ENCODE measurements at places on chromosomes 12 and 14.

DNA sequence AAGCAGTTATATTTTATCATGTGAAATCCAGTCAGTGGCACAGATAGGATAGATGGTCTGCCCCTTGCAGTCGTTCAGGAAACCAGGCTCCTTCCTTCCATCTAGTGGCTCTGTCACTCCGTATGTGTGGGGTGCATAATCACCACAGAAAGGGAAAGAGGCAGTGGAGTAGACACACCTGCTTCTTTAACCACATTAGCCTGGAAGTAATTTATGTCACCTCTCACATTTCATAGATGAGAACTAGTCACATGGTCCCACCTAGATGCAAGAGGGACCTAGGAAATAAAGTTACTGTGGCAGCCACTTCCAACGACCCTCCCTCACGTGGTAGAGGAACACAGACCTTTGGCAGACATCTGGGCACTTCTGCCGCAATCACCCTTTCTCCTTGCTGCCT, 14.2 kb upstream of the RNU6-8 start:
- no peak for DNase-seq

DNA sequence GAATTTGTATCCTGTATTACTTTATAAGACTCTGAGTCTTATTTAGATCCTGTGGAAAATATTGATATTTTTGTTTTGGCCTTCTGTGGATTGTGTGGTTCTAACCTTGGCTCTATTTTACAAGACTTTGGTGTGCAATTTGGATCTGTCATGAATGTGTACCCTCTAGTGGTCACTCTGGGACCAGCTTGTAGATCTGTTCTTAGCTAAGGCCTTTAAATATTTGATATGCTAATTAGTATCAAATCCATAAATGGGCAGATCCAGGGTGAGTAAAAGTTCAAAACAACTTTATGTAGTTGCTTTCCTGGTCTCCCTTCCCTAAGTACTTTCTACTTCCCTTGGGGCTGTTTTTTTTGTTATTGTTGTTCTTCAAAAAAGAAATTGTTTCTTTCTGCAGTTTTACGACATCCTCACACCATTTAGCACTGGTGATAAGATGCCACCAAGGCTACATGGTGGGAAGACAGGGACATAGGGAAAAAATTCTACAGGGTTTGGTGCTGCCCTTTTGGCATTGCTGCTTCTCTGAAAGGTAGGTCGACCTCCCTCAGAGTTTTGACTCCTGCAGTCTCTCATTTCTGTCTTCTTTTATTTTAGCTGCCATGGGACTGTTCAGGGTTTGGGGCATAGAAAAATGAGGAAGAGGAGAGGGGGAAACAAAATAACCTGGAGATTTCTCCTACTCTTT, 238.5 kb downstream of the GPHN start:
- DNase-seq: no peak

DNA sequence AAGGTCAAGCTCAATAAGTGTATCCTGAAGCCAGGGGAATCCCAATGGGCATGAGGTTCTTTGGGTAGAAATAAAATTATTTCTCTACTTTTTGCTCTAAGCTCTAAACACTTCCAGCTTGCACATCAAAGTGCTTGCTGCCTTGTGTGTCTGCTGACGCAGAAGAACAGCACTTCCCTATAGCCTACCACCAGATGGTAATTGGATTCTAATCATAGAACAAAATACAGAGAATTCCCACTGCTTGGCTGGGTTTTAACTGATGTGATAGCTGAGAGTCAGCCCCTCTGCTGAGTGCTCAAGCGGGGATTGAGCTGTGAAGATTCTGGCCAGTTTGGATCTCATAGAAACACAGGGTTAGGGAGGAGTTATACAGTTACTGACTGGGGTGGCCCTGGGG, 132.4 kb upstream of the GZMB start:
- DNase-seq: no peak

- DNase-seq: no peak
Measured at GRCh38 chr12:122021193-122021821, 377 bp upstream of the BCL7A start.

- DNase-seq: no peak
Measured at GRCh38 chr12:3262470-3262869, 185.3 kb downstream of the TSPAN9 start.

DNA sequence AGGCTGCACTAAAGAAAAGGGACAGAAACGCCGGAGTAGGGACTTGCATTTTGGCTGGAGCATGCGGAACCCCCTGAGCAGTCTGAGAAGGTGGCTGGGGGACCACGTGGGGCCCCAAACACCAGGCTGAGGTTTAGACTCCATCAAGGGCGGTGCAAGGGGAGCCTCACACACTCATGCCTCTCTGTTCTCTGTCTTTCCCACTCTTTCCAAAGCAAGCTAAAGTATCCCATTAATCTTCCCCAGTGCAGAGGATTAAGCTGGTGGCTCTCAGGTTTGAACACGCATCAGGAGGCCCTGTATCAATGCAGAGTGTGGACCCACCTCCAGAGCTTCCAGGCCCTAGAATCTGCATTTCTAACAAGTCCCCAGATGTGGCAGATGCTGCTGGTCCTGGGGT, 13.5 kb downstream of the CCDC197 start:
- no peak for DNase-seq

GRCh38 chr14:56808110-56808382, 2.2 kb downstream of the OTX2 start:
- no peak for DNase-seq

DNA sequence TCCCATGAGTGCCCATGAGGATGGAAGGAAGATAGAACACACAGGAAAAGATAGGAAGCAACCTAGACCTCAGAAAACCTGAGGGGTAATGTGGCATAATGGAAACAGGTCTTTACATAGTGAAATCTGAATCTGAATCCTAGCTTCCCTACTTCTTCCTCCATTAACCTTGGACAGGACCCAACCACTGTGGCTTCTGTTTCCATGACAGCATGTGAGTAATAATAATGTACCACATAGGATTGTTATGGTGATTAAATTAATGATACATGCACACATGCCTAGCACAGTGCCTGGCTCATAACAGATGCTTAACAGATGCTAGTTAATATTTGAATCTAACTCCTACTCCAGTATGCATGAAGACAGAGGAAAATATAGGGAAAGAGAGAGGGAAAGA, 11.2 kb downstream of the TTC9 start:
- DNase-seq: no peak
